ENCODE measurements at places on chromosomes 12 and 14.

- no peak for DNase-seq
Observed at GRCh38 chr12:79858518-79858917, 76.4 kb downstream of the PPP1R12A start.

- DNase-seq = no peak
Observed at GRCh38 chr12:79678306-79678705, 12.5 kb downstream of the PAWR start.

DNA sequence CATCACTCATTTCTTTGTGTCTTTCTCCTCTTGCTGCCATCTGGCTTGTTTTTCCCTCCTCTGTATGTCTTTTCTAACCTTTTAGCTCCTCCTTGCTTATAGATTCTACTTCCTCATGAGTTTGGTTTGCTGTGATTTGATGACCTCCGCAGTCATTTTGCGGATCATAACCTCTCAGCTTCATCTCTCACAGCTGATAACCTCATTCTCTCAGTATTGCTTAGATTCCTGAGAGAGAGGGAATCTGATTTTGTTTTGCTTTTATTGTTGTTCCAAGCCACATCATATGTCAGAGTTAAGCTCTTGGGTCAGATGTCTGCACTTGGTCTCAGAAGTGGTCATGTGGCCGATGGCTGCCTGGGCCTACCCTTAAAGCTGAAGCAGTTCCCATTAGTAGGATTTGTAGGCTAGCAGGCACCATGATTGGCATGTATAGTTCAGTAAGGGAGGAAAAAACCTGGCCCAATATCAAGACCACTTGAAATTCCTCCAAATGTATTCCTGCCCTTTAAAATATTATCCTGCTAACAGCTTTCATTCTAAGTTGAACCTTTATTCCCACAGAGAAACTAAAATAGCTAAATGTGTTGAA lies 13.5 kb downstream of the ZNF664 start:
- no peak for DNase-seq

DNA sequence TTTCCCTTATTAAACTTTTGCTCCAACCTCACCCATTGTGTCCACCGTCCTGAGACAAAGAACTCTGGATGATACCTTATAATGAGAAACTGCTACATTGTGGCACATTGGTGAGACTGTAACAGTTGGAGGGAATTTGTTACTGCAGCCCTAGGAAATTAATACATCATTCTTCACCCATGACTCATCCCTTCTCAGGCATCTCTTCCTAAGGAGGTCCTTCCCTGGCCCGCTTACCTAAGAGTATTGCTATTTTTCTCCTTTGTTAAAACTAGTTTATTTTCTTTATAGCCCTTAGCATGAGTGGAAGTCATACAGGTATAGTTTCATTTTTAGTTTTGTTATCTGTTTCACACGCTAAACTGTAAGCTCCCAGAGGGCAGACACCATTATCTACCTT lies 87.1 kb downstream of the TMEM260 start:
- no peak for DNase-seq

DNA sequence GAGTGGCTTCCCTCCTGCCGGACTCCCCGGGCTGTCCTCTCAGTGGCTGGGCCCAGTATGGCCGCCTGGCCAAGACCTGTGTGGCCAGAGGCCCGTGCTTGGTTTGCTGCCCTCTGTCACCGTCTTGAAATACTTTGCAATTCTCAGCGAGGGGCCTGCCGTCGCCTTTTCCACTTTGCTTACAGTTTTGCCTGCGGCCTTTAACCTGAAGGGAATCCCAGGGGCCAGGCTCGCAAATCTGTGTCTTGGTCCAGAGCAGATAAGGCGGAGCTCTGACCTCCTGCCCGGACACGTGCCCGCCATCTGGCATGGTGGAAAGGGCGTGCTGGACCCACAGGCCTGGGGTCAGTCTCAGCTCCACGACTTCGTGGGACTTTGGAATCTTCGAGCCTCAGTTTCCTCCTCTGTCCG lies 10.9 kb upstream of the AMN start:
- DNase-seq = no peak

- DNase-seq = no peak
Observed at GRCh38 chr14:30848449-30849240, 25.7 kb upstream of the COCH start.

GRCh38 chr12:19550626-19551025 lies 111.3 kb downstream of the AEBP2 start:
- no peak for DNase-seq

- DNase-seq = no peak
Observed at GRCh38 chr12:79512068-79512467, 178.7 kb downstream of the PAWR start.

GRCh38 chr14:59823179-59823578 lies 47.4 kb downstream of the RTN1 start:
- no peak for DNase-seq

DNA sequence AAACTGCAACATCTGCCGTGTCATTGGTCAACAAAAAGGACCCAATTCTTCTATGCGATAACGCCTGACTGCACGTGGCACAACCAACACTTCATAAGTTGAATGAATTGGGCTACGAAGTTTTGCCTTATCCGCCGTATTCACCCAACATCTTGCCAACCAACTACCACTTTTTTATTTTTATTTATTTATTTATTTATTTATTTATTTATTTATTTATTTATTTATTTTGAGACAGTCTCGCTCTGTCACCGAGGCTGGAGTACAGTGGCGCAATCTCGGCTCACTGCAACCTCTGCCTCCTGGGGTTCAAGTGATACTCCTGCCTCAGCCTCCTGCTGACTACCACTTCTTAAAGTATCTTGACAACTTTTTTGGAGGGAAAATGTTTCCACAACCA lies 127.4 kb downstream of the RASSF9 start:
- no peak for DNase-seq

- no peak for DNase-seq
Observed at GRCh38 chr12:41661141-41661765, 473.1 kb downstream of the PDZRN4 start.

DNA sequence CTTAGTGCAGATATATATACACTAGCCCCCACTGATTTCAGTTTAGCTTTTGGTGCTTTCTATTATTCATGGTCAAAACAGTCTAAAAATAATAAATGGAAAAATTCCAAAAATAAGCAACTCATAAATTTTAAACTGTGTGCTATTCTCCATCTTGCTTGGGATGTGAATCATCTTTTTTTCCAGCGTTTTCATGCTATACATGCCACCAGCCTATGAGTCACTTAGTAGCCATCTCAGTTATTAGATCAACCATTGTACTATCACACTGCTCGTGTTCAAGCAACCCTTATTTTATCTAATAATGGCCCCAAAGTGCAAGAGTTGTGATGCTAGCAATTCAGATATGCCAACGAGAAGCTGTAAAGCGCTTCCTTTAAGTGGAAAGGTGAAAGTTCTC lies 73.9 kb upstream of the KRR1 start:
- DNase-seq = no peak

- no peak for DNase-seq
Observed at GRCh38 chr12:51321882-51322281, 2.1 kb downstream of the BIN2 start.

- DNase-seq = no peak
Observed at GRCh38 chr12:102513272-102513671, 32.9 kb upstream of the IGF1 start.
